ENCODE measurements at places on chromosomes 12 and 14. TPM values are rescaled to one million over a fixed set of nuclear protein-coding genes. Genes with fewer than 3 reads are reported as not detected.

The RIPK3 gene
- not detected for total RNA-seq

The RNU7-1 gene
- not detected for total RNA-seq

The MGST1 gene
- total RNA-seq, result 785 TPM

The DTX1 gene
- 0.32 TPM for total RNA-seq

The KLRG1 gene
- 2.0 TPM for total RNA-seq

The TSHR gene
- not detected for total RNA-seq

The CPSF6 gene
- 62.9 TPM for total RNA-seq

The CLEC4D gene
- not detected for total RNA-seq

The ST8SIA1 gene
- total RNA-seq, result 0.06 TPM

The LYZ gene
- total RNA-seq, result not detected

Data from A549 treated with CpdA at 1 μM for 4 hours (cell line).